ENCODE measurements at places on chromosomes 6 and 20. TPM values are rescaled to one million over a fixed set of nuclear protein-coding genes. Genes with fewer than 3 reads are reported as not detected.

DNA sequence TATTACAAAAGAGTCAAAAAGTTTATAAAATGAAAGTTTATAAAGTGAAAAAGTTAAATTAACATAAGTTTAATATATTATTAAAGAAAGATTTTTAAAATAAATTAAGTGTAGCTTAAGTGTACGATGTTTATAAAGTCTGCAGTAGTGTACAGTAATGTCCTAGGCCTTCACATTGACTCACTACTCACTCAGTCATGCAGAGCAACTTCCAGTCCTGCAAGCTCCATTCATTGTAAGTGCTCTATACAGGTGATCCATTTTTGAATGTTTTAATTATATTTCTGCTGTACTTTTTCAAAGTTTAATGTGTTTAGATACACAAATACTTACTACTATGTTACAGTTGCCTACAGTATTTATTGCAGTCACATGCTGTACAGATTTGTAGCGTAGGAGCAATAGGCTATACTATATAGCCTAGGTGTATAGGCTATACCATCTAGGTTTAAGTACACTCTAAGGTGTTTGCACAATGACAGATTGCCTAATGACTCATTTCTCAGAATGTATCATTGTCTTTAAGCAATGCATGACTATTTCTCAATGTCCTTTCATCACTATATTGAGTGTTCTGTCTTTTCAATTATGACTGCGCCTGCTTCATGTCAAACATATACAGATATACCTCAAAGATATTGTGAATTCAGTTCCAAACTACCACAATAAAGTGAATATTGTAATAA is 1110.3 kb upstream of the MAP3K7 start:
- DNase-seq = no peak
- no peaks in the 10 kb centered on the region for H3K27me3 ChIP-seq
- H3K4me1 ChIP-seq = no peaks in the 10 kb centered on the region

GRCh38 chr6:6771964-6772363 is 183.4 kb downstream of the LY86 start:
- no peaks in the 10 kb centered on the region for H3K4me1 ChIP-seq
- no peaks in the 10 kb centered on the region for H3K27me3 ChIP-seq
- no peak overlapping the region for H3K27ac ChIP-seq
- no peaks in the 10 kb centered on the region for H3K36me3 ChIP-seq
- DNase-seq = no peak

DNA sequence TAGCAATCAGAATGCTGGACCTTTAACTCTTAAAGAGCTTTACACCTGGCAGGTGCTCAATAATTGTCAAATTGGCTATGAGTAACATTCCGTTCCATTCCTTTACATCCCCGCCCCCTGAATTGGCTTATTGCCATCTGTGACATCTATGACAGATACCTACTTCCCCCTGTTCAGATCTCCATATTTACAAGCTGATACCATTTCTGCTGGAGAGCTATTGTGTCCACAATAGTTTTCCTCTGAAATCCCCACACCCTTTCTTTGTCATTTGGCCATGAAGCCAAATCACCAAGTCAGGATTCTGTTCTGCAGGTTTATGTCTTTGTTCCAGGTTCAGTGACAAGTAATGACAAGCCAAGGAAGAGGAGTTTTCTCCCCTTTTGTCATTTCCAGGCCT is 3.2 kb downstream of the CDH26 start:
- no peak overlapping the region for H3K27ac ChIP-seq
- H3K27me3 ChIP-seq = no peaks in the 10 kb centered on the region
- no peaks in the 10 kb centered on the region for H3K36me3 ChIP-seq
- H3K4me3 ChIP-seq = no peak overlapping the region
- no peak for DNase-seq

DNA sequence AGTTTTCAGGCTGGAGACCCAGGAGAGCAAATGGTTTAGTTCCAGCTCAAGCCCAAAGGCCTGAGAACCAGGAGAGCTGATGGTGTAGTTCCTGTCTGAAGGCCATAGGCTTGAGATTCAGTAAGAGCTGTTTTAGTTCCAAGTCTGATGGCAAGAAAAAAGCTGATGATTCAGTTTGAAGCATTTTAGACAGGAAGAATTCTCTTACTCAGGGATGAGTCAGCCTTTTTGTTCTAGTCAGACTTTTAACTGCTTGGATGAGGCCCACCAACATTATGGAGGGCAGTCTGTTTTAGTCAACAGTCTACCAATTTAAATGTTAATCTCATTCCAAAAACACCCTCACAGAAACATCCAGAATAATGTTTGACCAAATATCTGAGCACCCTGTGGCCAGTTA is 2.5 kb downstream of the ZSCAN26 start:
- no peak for DNase-seq
- H3K4me3 ChIP-seq = no peak overlapping the region
- H3K27me3 ChIP-seq = no peaks in the 10 kb centered on the region
- H3K4me1 ChIP-seq = peaks cover 6% of the 10 kb centered on the region
- H3K27ac ChIP-seq = no peak overlapping the region

DNA sequence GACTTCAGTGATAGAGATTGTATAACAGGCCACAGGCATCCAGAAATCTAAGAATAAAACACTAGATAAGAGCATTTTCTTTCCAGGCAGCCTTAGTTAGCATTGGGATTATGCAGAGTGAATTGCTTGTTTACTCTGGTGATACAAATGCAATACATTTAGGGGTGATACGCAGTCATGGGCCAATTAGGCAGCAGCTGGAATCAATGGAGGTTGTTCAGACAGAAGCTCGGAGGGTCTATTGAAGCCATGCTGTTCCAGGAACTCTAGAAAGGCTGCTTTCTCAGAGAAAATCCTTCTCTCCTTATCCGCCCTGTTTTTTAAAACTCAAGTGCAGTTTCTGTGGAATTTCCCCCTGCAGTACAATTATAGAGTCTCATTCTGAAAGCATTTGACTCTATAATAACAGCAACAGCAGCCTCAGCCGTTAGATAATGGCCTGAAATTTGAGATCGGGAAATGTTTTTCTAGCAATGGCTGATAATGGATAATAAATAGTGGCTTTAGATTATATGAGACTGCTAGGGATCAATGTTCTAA is 364.3 kb upstream of the HS3ST5 start:
- no peak overlapping the region for H3K27ac ChIP-seq
- H3K27me3 ChIP-seq = no peaks in the 10 kb centered on the region
- no peak for DNase-seq
- no peak overlapping the region for H3K4me3 ChIP-seq

Gene KHDRBS2
- 23.9 TPM for total RNA-seq

DNA sequence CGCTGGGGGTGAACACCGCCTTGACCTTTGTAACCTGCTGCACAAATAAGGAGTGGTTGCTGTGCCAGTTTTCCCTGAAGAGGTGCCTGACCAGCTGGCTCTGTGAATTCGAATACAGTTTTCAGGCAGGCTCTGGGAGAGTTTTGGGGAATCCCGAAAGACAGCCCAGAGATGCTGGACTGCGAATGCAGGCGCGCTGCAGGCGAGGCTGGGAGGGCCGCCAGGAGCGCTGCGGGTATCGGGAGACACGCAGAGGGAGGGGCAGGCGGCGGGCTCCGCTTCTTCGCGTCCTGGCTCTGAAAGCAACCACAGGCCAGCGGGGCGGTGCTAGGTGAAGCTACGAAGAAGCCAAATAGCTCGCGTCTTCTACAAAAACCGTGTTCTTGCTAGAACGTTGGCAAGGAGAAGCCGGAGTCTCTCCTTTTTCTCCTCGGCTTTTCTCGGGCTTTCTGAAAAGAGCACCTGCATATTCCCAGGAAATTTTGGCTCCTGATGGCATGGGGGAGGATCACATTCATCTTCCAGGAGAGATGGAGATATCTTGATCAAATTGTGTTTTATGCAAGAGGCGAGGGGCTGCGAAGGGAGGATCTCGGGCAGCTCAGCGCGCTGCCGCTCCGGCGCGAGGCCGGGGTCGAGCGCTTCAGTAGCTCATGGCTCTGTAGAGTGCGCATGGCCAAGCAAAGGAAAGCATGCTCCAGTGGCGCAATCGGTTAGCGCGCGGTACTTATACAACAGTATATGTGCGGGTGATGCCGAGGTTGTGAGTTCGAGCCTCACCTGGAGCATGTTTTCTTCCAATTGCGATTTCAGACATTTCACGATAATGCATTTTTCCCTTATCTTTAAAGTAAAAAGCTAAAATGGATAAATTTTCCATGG is 158.1 kb upstream of the ZNF184 start:
- no peak overlapping the region for H3K4me3 ChIP-seq
- H3K27ac ChIP-seq = no peak overlapping the region
- no peak for DNase-seq
- H3K27me3 ChIP-seq = peaks cover 6% of the 10 kb centered on the region

- no peak overlapping the region for H3K4me3 ChIP-seq
- no peak for DNase-seq
- no peaks in the 10 kb centered on the region for H3K36me3 ChIP-seq
- H3K27ac ChIP-seq = no peak overlapping the region
- H3K4me1 ChIP-seq = no peaks in the 10 kb centered on the region
Observed at GRCh38 chr6:124882579-124883393, 79.5 kb upstream of the RNF217 start.

- H3K27ac ChIP-seq = no peak overlapping the region
- no peaks in the 10 kb centered on the region for H3K36me3 ChIP-seq
- DNase-seq = no peak
Observed at GRCh38 chr6:145017516-145017915, 717.8 kb downstream of the EPM2A start.

Gene SPEF1
- not detected for total RNA-seq

DNA sequence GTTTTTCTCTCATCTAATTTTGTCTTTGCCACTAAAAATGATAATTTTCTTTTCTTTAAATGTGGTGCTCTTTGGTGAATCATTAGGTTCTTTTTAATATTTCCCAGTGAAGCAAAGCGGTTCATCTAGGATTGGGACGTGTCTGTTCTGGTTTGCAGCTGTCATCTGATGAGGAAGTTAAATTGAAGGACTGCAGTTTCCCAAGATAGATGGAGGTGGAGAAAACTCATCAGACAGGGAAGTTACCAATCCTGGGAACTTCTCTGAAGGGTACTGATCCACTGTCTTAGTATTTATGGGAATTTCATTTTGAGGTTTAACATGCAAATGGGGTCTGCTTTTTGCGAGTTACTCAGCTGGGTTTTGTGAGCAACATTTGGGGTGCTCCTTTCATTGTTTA is 2.4 kb upstream of the AARS2 start:
- no peak overlapping the region for H3K27ac ChIP-seq
- H3K27me3 ChIP-seq = no peaks in the 10 kb centered on the region
- H3K36me3 ChIP-seq = no peaks in the 10 kb centered on the region
- no peak overlapping the region for H3K4me3 ChIP-seq
- DNase-seq = no peak

Gene DOK5
- total RNA-seq = 2.1 TPM

- no peak overlapping the region for H3K27ac ChIP-seq
- H3K4me3 ChIP-seq = no peak overlapping the region
- no peaks in the 10 kb centered on the region for H3K4me1 ChIP-seq
- no peaks in the 10 kb centered on the region for H3K27me3 ChIP-seq
- H3K36me3 ChIP-seq = no peaks in the 10 kb centered on the region
- no peak for DNase-seq
Observed at GRCh38 chr20:23436681-23437080, 2.8 kb upstream of the CSTL1 start.

GRCh38 chr6:91521999-91522398 is 935.1 kb upstream of the MAP3K7 start:
- H3K36me3 ChIP-seq = no peaks in the 10 kb centered on the region
- no peak overlapping the region for H3K27ac ChIP-seq
- H3K4me3 ChIP-seq = no peak overlapping the region
- no peaks in the 10 kb centered on the region for H3K4me1 ChIP-seq

DNA sequence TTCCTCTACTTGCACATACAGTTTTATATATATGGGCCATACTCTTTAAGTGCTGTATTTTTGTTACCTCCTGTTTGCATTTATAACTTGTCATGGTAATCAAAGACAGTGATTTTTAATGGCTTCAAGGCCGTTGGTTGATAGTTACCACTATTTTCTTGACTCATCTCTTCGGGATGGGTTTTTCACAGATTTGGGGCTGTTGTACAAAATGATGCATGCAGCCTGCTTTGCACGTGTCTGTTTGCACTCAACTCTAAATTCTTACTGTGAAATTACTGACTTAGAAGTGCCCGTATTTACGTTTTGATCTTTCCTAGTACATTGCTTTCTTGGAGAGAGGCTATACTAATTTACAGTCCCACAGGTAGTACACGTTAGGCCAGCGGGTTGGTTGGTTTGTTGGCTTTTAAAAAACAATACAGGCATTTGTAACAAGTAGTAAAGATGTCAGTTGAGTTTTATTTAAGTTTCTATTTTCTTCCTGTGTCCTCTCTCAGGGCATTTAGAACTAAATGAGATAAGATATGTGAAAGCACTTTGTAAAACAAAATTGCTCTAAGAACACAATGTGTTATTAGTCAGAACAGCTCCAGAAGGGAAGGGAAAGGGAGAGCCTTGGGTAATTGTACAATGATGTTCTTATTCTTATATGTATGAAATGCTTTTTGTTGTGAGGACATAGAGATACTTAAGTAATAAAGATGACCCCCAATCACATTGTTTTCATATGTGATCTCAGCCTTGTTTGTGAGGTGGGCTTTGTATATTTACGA is 11.7 kb downstream of the JARID2 start:
- H3K4me1 ChIP-seq = peaks cover 19% of the 10 kb centered on the region
- no peak for DNase-seq
- H3K4me3 ChIP-seq = no peak overlapping the region

DNA sequence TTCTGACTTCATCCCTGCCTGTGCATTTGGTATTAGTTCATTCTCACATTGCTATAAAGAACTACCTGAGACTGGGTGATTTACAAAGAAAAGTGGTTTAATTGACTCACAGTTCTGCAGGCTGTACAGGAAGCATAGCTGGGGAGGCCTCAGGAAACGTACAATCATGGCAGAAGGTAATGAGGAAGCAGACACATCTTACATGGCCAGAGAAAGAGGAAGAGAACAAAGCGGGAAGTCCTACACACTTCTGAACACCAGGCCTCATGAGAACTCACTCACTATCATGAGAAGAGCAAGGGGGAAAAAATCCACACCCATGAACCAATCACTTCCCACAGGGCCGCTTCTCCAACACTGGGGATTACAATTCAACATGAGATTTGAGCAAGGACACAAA is 303.9 kb downstream of the CBLN4 start:
- no peaks in the 10 kb centered on the region for H3K4me1 ChIP-seq
- H3K27me3 ChIP-seq = no peaks in the 10 kb centered on the region
- DNase-seq = no peak

- H3K4me3 ChIP-seq = no peak overlapping the region
- DNase-seq = no peak
- no peaks in the 10 kb centered on the region for H3K36me3 ChIP-seq
- H3K4me1 ChIP-seq = no peaks in the 10 kb centered on the region
Observed at GRCh38 chr6:150547502-150548222, 52.0 kb upstream of the PLEKHG1 start.

DNA sequence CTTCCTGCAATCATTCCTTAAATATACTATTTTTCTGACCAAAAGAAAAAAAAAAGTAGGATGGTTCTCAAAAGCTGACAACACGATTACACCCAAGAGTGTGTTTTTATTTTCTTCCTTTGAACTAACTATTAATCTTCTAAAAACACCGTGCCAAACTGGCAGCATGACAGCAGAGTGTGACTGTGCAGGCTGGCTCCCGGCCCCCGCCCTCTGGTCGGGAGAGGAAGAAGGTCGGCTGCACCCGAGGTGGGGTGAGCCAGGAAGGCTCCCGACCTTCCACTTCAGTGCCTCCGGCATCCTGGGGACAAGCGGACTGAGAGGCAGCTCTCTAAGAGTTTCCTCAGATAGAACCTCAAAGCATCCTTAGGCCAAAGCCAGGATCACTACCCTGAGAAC is 29.2 kb downstream of the SLC22A23 start:
- H3K4me3 ChIP-seq = no peak overlapping the region
- H3K27ac ChIP-seq = no peak overlapping the region

- no peak for DNase-seq
- no peak overlapping the region for H3K27ac ChIP-seq
- H3K4me1 ChIP-seq = no peaks in the 10 kb centered on the region
Observed at GRCh38 chr6:118661831-118662230, 10.4 kb upstream of the CEP85L start.
